Inflammatory macrophage treated with lipopolysaccharide for 4 hours (primary cell): ENCODE measurements at places on chromosomes 3 and 15.

DNA sequence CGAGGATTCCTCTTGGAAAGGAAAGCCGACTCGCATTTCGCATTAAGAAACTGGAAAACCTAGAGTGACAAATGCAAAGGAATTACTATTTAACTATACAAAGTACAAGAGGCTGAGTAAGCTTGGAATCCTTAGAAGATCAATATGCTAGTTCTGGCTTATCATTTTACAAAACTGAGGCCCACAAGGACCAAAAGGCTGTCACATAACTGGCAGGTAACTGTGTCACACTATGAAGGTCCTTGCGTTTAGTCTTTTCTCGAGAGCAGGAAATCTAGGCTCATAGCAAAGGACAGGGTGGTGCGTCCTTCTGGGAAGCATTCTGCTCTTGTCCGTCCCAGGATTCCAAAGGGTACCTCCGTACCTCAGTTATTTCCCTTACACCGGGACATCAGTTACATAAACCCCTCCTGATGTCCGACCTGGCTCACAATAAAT is 629 bp downstream of the RPL24 start:
- DNase-seq: peak; percentile 8

DNA sequence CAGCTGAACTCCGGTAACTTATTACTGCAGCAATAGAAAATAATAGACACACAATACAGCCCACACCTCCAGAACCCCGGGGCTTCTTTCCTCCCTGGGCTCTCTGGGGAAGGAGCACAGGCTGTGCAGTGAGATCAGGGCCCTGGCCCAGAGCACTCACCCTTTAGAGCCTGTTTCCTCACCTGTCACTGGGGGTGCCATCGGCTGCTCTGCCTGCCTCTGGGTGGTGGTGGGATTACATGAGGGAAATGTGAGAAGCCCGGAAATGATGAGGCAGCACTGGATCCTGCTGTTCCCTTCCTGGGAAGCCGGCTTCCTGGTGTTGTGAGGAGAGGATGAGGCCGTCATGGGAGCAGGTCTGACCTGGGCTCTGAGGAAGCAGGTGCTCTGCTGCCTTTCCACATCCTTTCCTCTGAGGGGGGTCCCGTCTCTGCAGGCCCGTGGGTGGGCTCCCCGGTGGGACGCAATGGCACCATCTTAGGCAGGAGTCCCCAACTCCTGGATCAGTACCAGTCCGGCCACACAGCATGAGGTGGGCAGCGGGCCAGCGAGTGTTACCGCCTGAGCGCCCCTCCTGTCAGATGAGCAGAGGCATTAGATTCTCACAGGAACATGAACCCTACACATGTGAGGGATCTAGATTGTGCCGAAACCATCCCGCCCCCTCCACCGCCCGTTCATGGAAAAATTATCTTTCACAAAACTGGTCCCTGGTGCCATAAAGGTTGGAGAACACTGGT is 220.9 kb upstream of the CTDSPL start:
- DNase-seq: no peak

DNA sequence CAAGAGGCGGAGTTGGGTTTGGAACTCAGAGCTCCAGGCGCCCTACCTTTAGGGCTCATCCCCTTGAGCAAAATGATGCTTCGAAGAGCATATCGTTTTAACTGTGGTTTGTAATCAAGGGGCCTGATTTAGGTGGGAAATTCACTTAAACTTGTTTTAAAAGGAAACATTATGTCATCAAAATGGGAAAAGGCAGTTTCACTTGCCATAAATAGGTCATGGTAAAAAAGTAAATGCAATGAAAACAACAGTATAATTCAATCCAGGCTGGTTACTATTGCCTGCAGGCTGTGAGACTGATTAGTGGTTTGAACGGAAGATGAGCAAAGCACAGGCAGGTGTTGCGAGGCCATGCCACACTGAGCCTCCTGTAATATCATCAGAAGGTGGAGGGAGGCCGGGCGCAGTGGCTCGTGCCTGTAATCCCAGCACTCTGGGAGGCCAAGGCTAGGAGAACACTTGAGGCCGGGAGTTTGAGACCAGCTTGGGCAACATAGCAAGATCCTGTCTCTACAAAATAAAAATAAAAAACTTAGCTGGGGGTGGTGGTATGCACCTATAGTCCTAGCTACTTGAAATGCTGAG is 2.1 kb downstream of the HDAC11 start:
- no peak for DNase-seq

- no peak for DNase-seq
Observed at GRCh38 chr3:150080058-150080730, 109.5 kb upstream of the PFN2 start.

- DNase-seq: no peak
Observed at GRCh38 chr3:87920549-87920948, 138.3 kb downstream of the CGGBP1 start.

DNA sequence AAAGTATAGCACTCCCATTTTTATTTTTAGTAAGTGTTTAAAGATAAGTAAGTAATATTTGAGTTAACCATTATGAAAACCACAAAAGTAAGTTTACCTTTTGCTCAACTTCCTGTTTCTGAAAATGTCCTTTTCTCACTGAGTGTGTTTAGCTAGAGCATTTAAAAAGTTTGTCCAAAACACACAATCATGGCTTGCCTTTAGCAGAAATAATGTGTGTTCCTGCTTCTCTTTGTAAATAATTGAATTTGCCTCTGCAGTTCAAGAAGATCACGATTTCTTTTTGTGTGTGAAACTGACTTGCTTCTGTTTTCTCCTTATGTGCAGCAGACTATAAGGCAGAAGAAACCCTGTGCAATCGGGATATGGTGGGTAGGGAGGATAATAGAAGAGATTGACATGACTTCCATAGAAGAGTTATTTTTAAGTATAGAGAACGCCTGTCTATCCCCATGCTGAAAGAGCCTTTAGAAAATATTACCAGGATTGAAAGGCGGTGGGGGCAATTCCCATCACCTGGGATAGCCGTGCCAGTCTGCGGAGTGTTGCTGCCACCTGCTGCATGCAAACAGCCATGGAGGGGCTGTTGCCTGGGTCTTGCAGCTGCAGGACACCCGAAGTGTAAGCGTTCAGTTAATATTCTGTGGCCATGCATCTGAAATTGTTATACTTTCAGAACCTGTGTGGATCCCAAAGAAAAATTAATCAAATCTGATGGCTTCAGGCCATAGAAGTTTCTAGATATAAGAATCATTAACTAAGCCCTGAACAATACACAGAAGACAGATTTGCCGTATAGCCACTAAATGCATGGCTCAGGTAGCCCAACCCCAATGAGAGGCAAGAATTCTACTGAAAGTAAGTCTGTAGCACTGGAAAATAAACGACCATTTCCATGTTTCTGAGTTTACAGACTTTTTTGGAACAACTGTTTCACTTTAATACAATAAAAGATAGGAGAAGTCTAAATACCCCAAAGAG is 2.4 kb upstream of the CD96 start:
- no peak for DNase-seq

- DNase-seq: no peak
Observed at GRCh38 chr15:82712036-82712435, 2.4 kb upstream of the AP3B2 start.

GRCh38 chr3:16182612-16183011 is 8.1 kb downstream of the GALNT15 start:
- no peak for DNase-seq

GRCh38 chr3:107429320-107430181 is 52.3 kb downstream of the CCDC54 start:
- DNase-seq: peak; percentile 68

GRCh38 chr3:128794770-128795649 is 69.0 kb downstream of the RAB7A start:
- DNase-seq: peak; percentile 60

DNA sequence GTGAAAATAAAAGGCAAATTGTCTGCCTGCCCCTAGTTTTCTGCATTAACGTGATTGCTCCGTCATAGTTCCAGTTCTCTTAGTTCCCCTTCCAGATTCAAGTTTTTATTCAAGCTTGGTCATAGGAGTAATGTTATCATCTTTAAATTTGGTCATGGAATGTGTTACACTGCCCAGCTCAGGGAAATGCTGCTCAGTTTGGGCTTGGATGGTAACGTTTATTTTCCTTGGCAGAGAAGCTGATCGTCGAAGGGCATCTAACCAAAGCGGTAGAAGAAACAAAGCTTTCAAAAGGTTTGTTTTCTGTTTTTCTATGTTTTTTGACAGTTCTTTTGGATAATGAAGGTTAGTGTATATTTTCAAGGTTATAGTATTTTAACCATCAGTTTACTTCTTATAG is 118.4 kb upstream of the FLNB start:
- DNase-seq: no peak

DNA sequence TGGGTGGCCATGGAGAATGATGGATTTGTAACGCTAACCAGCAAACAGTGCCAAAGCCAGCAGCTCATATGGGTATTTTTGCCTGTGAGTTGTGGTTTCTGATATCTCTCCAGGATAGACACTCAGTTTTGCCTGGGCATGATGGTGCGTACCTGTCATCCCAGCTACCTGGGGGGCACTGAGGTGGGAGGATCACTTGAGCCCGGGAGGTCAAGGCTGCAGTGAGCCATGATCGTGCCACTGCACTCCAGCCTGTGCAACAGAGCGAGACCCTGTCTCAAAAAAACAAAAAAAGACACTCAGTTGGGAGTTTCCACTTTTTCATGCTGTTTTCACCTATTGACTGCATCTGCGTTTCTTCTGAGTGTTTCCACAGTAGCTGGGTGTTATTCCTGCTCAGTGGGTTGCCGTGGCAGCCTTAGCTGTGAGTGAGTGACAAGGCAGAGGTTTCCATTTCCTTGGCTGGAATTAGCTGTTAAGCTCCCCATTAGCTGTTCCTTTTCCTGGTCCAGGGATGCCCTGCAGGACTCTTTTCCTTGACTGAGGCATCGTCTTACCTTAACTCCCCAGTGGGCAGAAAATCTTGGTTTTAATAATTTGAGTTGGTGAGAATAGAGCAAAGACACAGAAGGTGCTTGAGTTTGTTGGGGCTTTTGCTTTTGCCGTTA is 14.2 kb upstream of the RPP14 start:
- DNase-seq: no peak

DNA sequence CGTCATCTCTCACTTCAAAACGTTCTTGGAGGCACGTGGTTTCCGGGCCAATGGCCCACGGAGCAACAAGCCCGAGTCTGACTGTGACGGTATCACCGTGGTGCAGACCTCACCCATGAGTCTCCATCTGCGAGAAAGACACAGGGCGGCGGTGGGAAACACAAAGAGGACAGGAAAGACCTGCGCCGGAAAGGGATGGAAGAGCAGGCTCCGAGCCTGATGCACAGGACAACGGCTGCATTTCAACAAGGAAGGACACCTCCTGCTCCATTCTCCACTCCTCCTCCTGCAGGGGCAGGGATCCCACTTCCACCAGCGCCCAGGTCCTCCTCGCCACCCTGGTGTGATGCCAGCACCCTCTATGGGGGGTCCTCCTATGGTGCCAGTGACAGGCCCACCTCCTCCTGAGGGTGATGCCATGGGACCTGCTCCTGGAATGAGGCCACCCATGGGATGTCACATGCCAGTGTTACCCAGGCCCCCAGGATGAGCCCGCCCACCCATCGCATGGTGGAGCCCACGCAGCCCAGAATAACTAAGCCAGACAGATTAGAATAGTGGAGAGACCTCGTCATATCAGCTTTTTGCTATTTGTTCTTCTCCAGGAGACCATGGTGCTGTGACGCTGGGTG is 73.0 kb upstream of the PCSK6 start:
- DNase-seq: no peak

DNA sequence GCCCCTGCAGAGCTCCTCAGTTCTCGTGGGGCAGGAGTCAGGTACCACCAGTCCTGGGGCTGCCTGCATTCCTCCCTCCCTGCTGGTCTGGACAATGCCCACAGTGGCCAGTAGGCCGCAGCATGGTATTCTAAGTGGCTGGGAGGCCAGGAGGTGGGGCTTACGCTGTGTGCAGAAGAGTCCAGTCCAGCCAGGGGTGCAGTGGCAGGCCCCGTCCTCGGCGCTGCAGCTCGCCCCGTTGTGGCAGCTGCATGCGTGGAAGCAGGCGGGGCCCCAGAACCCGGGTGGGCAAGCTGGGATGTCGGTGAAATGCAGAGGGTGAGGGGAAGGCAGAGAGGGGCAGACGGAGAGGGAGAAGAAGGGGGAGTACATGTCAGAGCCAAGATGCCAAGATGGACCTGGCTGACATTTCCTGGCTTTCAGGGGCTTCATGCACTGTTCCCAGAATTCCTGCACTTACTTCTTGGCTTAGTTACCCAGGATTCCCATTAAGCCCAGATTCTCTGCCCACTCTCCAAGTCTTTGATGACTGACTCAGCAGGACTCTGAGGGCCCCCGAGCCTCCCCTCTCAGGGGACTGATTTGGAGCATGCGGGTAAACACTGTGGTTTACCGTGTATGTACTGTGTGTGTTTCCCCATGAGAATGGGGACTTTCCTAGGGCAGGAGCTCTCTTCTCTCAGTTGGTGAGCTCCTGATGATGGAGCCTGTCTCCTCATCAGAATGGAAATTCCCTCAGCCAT is 47.5 kb downstream of the RAB11A start:
- no peak for DNase-seq

- no peak for DNase-seq
Observed at GRCh38 chr3:76015496-76015895, 230.1 kb upstream of the ZNF717 start.

GRCh38 chr15:73344056-73344455 is 24.7 kb downstream of the HCN4 start:
- no peak for DNase-seq

DNA sequence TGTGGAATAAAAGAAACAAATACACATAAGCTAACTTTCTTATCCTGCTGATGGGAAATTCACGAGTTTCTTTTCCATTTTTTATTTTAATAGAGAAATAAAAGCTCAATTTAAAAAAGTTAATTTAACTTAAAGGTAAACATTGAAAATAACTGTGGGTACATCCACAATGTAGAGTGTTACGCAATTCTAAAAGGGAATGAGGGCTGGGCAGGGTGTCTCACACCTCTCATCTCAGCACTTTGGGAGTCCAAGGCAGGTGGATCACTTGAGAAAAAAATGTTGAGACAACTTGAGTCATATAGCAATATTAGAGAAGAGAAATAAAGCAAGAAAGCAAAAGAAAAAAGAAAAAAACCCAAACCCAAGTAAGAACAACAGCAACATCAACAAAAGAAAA is 207.0 kb downstream of the DIPK2A start:
- DNase-seq: no peak

GRCh38 chr15:41848631-41849030 is 10.0 kb downstream of the PLA2G4B start:
- DNase-seq: peak; percentile 3

DNA sequence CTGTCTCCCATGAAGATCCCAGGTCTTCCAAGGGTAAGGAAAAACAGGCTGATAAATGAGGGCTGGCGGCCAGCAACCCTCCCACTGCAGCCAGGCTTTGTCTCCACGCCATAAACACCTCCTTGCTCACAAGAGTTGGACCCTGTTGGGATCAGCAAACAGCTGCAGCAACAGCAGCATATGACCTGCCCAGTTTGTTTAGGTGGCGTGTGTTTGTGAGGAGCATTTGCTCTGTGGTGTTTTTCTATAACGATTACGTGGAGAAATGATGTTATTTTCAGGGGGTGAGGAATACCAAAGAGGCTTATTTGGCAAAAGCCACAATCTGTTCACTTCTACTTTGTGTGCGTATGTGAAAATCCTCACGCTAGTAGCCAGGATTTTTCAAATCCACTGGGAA is 58.5 kb downstream of the RFTN1 start:
- no peak for DNase-seq
